ENCODE measurements at places on chromosomes 3 and 15.

DNA sequence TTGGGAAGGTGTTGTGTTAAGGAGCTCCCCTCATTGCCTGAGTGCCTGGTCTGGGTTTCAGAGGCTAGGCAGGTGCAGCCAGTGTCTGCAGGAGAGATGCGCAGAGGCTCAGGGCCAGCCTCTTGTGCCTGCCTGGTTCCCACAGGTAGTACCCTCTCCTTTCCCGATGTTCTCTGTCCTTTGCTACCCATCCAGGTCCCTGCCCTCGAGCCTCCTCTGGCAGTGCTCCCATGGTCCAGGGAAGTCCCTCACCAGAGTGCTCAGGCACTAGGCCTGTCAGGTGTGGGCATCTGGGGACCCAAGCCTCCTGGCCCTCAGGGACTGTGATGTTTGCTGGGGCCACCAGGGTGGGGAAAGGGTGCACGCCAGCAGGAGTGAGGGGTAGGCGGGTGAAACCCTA lies 5.0 kb downstream of the TRPM1 start:
- no peak for DNase-seq

- DNase-seq, result no peak
Measured at GRCh38 chr3:72323773-72324172, 524.5 kb downstream of the SHQ1 start.

- DNase-seq, result no peak
Measured at GRCh38 chr15:89627256-89627970, 27.9 kb downstream of the KIF7 start.

GRCh38 chr3:160540551-160540950 lies 24.8 kb downstream of the KPNA4 start:
- no peak for DNase-seq

DNA sequence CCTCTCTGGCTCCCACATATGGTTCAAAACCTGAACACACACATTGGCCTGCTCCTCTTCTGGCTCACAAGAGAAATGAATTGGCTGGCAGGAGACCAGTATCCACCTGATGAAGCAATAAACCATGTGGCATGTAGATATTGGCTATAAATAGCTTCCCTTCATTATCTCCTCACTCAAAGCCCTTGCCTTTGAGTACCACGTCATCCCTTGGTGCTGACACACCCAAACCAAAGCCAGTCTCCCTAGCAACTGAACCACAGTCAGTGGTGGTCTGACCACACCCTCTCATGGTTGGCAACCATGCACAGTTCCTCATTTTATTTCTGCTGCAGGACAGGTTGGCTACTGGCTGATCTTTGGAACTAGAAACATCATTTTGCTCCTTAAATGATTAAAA lies 98.8 kb downstream of the ZNF621 start:
- peak; percentile 5 for DNase-seq

DNA sequence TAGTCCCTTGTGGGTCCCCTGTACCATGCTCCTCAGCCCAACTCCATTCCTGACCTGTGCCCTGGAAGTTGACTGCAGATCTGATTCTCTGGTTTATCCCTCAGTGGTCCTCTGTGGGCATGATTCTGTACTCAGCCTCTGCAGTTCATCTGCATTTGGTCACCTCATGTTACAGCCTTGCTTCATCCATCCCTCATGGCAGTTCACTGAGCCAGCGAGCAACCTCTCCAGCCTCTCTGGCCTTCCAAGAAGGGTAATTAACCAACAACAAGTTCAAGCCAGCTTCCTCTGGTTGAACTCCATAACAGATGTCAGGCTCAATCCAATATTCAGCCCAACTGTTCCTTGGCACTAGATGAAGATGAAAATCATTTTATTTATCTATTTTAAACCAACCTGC lies 509.5 kb downstream of the NTRK3 start:
- DNase-seq, result no peak

- DNase-seq, result no peak
Measured at GRCh38 chr15:64833690-64834089, 8.0 kb upstream of the PLEKHO2 start.

GRCh38 chr3:175267561-175267960 lies 408.4 kb downstream of the NAALADL2 start:
- no peak for DNase-seq

GRCh38 chr3:99681512-99681911 lies 43.1 kb downstream of the COL8A1 start:
- DNase-seq, result no peak

DNA sequence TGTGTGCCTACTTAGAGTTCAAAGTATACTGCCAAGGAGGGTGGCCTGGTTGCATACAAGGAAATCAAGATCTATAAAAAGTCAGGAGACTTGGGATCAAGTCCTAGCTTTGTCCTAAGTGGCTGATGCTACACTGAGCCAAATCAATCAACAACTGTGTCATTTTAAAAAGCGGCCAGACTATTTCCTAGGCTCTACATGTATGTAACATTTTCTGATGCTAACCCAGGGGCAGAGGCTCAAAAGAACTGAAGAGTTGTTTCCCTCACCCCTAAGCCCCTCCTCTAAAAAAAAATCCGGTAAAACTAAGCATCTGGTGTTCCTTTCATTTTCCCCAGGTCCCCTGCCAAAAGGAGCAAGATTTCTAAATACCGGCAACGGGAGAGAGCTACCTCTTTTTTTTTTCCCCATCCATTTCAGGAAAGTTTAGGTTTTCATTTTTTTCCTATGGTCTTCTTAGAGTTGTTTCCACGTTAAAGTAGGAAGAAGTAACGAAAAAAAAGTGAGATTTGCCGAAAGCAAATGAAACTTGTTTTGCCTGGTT lies 18.8 kb upstream of the CHD2 start:
- DNase-seq, result no peak
